ENCODE measurements at places on chromosomes 5 and 9.

DNA sequence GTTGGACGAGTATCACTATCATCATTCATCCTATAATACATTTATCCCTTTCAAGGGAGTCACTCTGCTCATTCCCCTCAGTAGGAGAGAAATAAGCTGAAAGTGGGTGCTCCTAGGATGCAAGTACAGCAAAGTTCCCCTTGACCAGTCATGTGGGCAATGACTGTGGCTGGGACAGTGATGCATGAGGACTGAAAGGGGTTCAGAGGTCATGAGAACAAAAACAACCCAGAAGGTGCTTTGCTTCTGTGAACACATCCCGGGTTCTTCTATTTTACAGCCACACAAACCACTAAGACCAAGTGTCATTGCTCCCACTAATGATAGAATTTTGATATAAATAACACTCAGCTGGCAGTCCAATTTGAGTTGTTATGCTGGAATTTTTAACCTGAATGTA is 177.8 kb upstream of the ADCY2 start:
- DNase-seq, result no peak

GRCh38 chr9:121725008-121725775 is 73.8 kb downstream of the DAB2IP start:
- no peak for DNase-seq

GRCh38 chr9:130237076-130237475 is 28.5 kb upstream of the HMCN2 start:
- DNase-seq, result no peak

- no peak for DNase-seq
Observed at GRCh38 chr9:119224431-119224830, 144.8 kb downstream of the BRINP1 start.

GRCh38 chr5:60177596-60177995 is 284.1 kb upstream of the PDE4D start:
- DNase-seq, result no peak

Data from NCI-H1694 (cell line).